Spleen (tissue), 13 donors: ENCODE measurements at places on chromosomes 5 and 9. TPM values are rescaled to one million over a fixed set of nuclear protein-coding genes. Genes with fewer than 3 reads are reported as not detected.

The CACFD1 gene
- 12.6 TPM for total RNA-seq

The SLC22A4 gene
- total RNA-seq, result 7.3 TPM

The OR1J2 gene
- total RNA-seq, result not detected

The TMEFF1 gene
- total RNA-seq, result not detected

DNA sequence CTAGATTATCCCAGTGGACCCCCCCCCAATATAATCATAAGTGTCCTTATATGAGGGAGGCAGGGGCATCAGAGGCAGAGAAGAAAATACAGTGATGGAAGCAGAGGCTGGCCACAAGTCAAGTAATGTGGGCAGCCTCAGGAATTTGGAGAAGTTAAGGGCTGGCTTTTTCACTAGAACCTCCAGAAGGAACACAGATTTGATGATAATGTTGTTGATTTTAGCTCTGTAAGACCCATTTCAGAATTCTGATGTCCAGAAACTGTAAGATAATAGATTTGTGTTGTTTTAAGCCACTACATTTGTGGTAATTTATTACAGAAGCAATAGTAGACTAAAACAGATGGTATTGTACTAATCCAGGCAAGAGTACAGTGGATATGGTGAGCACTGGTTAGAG, 36.3 kb upstream of the LRRTM2 start:
- no peak for DNase-seq
- no peak overlapping the region for H3K4me3 ChIP-seq
- peaks cover 5% of the 10 kb centered on the region for H3K4me1 ChIP-seq
- no peak overlapping the region for H3K27ac ChIP-seq
- H3K27me3 ChIP-seq, result no peaks in the 10 kb centered on the region

GRCh38 chr5:180197016-180197702, 11.9 kb downstream of the RASGEF1C start:
- H3K4me1 ChIP-seq, result no peaks in the 10 kb centered on the region
- DNase-seq, result peak; percentile 71
- peaks cover 18% of the 10 kb centered on the region for H3K27me3 ChIP-seq

GRCh38 chr5:1808439-1808838, 7.2 kb downstream of the NDUFS6 start:
- no peaks in the 10 kb centered on the region for H3K27me3 ChIP-seq
- H3K4me3 ChIP-seq, result no peak overlapping the region
- no peak overlapping the region for H3K27ac ChIP-seq
- peaks cover 84% of the 10 kb centered on the region for H3K36me3 ChIP-seq

DNA sequence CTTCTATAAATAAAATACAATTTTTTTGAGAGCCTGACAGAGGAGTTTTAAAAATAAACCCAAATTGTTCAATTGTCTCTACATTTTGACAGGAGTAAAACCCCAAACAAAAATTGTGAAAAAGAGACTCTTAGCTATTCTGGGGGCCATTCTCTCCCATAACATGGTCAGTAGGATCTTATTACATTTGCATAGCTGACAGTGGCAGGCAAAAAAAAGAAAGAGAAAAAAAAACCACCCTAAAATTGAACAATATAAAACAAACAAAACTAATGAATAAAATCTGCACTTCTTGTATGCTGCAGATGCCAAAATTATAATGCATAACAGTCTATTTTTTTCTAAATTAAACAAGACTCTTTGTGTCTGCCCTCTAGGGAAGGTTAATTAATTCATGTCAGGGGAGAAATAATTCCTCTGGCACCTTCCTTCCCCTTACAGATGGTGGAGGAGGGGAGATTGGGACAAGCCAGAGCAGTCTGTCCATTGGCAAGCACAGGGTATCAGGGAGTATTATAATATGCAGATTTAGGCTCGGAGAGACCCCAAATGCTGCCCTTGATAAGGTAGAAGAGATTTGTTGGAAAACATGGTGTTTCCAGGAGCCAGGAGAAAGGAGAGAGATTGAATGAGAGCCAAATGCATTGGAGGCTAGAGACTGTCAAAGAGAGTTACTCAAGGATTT, 79.7 kb upstream of the CDH6 start:
- no peak overlapping the region for H3K4me3 ChIP-seq
- no peak for DNase-seq
- H3K36me3 ChIP-seq, result no peaks in the 10 kb centered on the region
- no peaks in the 10 kb centered on the region for H3K27me3 ChIP-seq
- H3K27ac ChIP-seq, result no peak overlapping the region
- no peaks in the 10 kb centered on the region for H3K4me1 ChIP-seq

DNA sequence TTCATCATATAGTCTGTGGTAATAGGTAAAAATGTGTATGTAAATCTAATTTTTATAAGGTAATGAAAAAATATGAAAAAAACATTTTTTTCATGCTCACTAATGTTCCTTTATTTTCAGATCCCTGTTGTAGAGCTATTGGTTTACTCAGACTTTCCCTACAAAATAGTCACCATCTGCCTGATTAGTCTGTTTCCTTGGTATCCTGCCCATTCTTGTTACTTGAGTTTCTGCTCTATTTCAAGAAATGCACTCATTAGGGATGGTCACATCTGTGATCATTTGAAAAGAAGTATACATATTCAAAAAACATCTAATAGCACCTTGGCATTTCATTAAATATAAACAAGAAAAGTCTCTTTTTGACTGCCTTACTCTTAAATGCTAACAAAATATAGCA, 21.6 kb upstream of the RASA1 start:
- H3K36me3 ChIP-seq, result no peaks in the 10 kb centered on the region
- no peaks in the 10 kb centered on the region for H3K27me3 ChIP-seq
- no peak overlapping the region for H3K27ac ChIP-seq
- no peak overlapping the region for H3K4me3 ChIP-seq

DNA sequence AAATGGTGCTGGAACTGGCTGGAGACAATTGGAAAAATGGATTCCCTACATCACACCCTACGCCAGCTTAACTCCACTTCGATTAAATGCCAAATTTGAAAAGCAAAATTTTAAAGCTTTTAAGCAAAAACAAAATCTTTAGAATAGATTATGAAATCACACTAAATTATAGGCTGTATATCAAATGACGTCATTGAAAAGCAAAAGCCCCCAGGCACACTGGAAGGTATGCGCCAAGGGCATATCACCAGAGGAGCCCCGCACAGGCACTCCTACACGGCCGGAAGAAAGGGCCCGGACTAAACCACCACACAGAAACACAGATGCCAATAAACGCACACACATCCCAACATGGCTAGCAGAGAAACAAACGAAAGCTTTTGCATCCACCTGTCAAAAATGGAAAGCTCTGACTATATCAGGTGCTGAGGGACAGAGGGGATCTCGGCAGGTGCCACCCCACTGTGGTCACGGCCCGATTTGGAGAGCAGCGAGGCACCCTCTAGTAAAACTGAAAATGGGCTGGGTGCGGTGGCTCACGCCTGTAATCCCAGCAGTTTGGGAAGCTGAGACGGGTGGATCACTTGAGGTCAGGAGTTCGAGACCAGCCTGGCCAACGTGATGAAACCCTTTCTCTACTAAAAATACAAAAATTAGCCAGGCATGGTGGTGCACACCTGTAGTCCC, 17.0 kb upstream of the MXD3 start:
- no peaks in the 10 kb centered on the region for H3K27me3 ChIP-seq
- H3K27ac ChIP-seq, result no peak overlapping the region
- peaks cover 17% of the 10 kb centered on the region for H3K36me3 ChIP-seq
- DNase-seq, result no peak
- no peak overlapping the region for H3K4me3 ChIP-seq
- H3K4me1 ChIP-seq, result peaks cover 28% of the 10 kb centered on the region

DNA sequence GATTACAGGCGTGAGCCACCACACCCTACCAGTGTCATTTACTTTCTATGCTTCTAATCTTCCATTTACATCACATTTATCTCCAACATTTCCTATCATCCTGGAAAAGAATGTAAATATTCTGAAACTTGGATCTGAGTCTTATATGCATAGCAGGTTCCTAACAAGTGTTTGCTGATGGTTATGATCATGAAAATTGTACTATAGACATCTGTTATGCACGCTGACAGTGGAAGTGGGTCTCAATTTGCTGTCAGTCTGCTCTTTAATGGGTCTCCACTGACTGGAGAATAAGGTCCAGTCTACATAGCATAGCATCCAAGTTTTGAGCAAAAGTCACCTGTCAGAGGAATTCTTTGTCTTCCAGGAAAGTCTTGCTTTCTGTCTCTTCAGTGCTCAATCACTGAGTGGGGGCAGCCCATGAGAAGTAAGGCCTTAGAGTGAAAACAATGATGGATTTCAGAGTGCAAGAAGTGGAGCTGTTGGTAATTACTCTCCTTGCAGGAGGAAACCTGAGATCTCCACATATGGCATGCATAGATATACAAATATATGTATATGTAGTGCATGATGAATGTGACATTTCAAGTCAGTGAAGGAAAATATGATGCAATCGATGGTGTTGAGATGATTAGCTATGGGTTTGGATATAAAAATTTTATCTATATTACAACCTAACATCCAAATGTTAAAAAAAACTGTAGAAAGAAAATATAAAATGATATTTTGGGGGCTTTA, 29.2 kb upstream of the MSANTD3 start:
- H3K4me3 ChIP-seq, result no peak overlapping the region
- no peak for DNase-seq
- no peaks in the 10 kb centered on the region for H3K36me3 ChIP-seq
- H3K27me3 ChIP-seq, result no peaks in the 10 kb centered on the region

DNA sequence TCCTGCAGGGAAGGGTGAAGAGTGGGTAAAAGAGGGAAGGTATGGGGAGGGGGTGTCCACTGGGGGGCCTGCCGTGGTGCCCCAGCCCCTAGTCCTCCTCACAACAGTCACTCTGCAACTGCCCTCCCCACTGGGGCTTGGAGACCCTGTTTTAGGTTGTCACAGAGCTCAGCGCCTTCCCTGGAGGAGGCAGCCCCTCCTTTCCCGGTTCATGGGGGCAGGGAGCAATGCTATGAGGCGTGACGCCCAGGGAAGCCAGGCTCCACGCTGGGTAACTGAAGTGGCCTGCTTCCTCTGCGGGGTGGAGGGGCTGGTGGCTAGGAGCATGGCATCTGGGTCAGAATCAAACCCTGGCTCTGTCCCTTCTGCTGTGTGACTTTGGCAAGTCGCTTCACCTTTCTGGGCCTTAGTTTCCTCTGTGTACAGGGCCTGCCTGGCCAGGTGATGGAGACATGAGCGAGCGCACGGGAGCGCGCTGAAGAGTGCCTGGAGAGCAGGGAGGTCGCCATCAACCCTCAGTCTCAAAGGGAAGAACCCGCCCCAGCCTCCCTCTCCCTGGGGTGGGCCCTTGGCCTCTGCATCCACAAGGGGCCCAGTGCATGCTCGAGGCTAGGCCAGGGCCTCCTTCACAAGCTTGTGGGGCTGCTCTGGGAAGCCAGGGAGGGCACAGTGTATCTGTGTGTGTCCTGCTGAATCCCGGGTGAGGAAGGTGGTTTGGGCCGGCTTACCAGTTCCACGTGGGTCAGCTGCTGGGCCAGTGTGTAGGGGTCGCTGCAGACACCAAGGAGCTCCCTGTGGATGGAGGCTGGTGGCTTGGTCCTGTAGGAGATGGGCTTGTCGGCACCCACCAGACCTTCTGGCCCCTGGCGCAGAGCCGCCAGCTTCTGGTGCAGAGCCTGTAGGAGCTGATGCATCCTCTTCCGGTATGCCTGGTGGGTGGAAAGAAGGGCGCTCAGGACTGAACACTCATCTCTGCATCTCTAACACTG, 56.4 kb upstream of the RNF130 start:
- H3K36me3 ChIP-seq, result no peaks in the 10 kb centered on the region
- H3K4me1 ChIP-seq, result peaks cover 5% of the 10 kb centered on the region
- no peaks in the 10 kb centered on the region for H3K27me3 ChIP-seq
- H3K27ac ChIP-seq, result no peak overlapping the region
- peak; percentile 63 for DNase-seq

- no peaks in the 10 kb centered on the region for H3K27me3 ChIP-seq
- no peaks in the 10 kb centered on the region for H3K36me3 ChIP-seq
- no peak for DNase-seq
- no peak overlapping the region for H3K4me3 ChIP-seq
Measured at GRCh38 chr9:11003836-11004235, 391.0 kb upstream of the PTPRD start.

- no peak overlapping the region for H3K27ac ChIP-seq
- H3K36me3 ChIP-seq, result no peaks in the 10 kb centered on the region
- H3K27me3 ChIP-seq, result no peaks in the 10 kb centered on the region
- no peak overlapping the region for H3K4me3 ChIP-seq
- no peak for DNase-seq
- H3K4me1 ChIP-seq, result no peaks in the 10 kb centered on the region
Measured at GRCh38 chr5:35138232-35138631, 90.5 kb upstream of the AGXT2 start.

GRCh38 chr5:6158974-6159831, 219.1 kb downstream of the MED10 start:
- H3K4me1 ChIP-seq, result no peaks in the 10 kb centered on the region
- DNase-seq, result no peak
- H3K4me3 ChIP-seq, result no peak overlapping the region

DNA sequence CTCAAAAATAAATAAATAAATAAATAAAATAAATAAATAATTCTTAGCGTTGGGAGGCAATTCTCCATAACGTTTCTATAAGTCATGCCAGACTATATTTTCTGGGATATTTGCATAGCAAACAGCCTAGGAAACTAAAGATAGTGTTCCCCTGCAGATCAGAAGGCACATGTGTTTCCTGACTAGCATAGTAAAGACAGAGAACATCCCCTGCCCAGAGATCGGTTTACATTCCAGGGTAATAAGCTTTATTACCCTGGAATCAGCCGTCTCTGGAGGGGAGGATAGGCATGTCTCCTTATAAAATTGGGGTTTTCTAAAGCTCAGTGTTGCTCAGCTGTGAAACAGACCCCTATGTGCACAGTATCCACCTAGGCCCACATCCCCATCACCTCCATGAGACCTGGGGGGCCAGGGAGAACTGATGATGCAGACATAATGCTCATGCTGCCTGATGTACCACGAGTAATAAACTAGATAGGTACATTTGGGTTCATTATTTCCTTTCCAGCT, 36.9 kb upstream of the IFNK start:
- H3K27me3 ChIP-seq, result no peaks in the 10 kb centered on the region
- H3K36me3 ChIP-seq, result no peaks in the 10 kb centered on the region
- H3K4me3 ChIP-seq, result no peak overlapping the region
- no peak overlapping the region for H3K27ac ChIP-seq
- H3K4me1 ChIP-seq, result peaks cover 78% of the 10 kb centered on the region

DNA sequence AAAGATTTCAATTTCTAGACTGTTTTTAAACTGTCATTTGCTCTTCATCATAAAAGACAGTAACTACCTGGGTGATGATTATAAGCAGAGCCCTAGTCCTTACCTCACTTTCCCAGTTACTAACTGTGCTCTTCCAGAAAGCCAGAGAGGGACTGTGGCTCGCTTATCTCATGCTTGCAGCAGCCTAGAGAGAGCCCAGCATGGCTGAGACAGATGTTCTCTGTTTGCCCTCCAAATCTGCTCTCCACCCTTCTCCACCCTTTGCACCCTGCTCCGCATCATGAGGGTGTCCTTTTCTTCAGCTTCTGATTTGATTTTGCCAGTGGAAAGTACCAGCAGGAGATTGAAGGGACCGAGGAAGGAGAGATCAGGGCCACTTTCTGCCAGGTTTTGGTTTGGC, 61.2 kb upstream of the SELENOP start:
- H3K4me3 ChIP-seq, result no peak overlapping the region
- no peaks in the 10 kb centered on the region for H3K36me3 ChIP-seq

DNA sequence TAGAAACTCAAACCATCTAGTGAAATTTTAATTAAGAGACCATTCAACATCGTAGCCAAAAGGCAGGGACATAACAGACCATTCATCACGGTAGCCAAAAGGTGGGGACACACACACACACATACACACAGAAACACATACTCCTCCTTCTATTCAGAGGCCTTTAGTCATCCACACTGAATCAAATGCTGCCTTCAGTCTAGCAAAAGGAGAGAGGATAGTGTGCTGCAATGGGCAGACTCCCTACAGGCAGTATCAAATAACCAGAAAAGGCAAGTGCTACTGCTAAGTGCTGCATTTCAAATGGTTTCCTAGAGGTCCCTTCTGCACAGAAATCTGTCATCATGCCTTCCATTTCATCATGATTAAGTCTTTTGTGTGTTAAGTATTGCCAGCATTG, 303.9 kb downstream of the TRIM32 start:
- peaks cover 13% of the 10 kb centered on the region for H3K4me1 ChIP-seq
- H3K27me3 ChIP-seq, result no peaks in the 10 kb centered on the region
- no peak overlapping the region for H3K27ac ChIP-seq
- H3K36me3 ChIP-seq, result no peaks in the 10 kb centered on the region
